ENCODE measurements at places on chromosomes 12 and 14.

DNA sequence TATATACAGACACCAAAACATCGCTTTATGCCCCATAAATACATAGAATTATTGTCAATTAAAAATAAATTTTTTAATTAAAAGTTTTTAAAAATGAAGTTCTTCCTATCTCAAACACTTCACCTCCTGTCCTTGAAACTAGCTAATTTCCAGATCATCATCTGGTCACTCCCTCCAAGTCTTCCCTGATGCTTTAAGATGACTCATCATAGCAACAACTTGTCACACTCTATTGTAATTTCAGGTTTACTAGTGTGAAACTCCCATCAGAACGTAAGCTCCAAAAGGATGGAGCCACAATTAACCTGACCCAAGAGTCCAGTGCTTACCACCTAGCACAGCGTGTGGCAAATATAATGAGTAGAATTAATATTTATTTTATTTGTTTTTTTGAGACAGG is 16.3 kb downstream of the GXYLT1 start:
- DNase-seq: no peak

GRCh38 chr12:54991991-54992375 is 7.4 kb upstream of the TESPA1 start:
- DNase-seq: no peak

- no peak for DNase-seq
Observed at GRCh38 chr14:79483477-79484388, 727.6 kb downstream of the DIO2 start.

DNA sequence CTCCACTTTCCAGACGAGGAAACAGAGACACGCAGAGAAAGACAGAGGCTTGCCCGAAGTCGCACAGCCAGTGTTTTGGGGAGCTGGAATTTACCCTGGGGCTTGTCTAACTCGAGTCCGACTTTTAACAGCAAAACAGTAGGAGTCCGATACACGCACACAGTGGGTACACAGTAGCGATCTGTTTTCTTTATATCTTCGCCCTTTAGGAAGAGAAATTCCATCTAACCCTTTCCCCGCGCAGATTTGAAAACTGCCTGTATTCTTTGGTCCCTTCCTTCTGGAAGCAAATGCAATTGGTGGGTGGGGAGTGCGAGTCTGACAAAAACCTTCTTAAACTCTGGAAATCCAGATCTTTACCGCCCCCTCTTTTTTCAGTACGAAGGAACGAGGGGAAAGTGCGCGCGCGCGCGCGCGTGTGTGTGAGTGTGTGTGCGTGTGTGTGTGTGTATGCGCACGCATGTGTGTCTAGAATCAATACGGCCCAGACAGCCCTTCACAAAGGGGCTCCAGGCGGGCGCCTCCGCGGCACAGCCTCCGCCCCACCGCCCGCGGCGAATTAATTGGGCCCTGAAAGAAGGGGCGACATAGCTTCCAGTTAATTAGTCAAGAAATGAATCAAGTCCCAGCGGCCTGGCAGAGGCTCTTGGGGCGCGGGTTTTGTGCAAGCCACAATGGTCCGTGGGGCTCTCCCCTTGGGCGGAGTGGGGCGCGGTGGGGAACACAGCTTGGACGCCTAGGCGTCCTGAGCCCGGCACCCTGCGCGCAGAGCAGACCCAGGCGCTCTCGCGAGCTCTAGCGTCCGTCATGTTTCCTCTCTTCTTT is 14.0 kb upstream of the TBX3 start:
- DNase-seq: no peak

DNA sequence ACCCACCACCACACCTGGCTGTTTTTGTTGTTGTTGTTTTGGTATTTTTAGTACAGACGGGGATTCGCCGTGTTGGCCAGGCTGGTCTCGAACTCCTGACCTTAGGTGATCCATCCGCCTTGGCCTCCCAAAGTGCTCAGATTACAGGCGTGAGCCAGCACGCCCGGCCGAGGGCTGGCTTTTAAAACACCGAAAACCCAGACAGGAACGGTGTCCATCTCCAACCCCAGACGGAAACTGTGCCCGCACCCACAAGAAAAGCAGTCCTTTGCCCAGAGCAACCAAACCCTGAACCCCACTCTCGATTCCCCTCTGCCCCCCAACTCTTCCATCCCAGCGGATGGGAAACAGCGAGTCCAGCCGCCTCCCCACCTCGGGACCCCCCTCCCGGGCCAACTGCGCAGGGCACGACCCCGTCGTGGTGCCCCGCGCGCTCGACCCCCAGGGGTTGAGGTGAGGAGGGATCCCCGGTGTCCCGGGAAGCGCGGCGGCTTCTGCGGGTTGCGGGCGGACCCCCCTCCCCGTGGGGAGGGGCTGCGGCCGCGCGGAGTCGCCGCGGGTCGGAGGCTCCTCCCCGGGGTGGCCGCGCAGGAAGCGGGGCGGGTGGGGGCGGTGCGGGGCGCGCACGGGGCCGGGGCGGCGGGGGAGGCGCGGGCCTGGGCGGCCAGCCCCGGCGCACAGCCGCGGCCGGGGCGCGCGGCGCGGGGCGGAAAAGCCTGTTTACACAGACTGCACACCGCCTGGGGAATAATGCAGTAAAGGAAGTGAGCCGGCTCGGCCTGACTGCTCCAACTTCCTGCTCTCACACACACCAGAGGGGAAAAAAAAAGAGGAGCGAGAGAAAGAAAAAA is at the start of gene ELK3:
Gene ELK3, plus strand, starts transcription at position 651 of the 851 bp plus-strand sequence.
- DNase-seq: no peak

GRCh38 chr12:27462151-27462694 is 15.7 kb downstream of the SMCO2 start:
- no peak for DNase-seq

Measured in stimulated activated CD8-positive, alpha-beta memory T cell treated with anti-CD3 and anti-CD28 coated beads, Interleukin-2, amount 100 ng/mL, for 1 hour (primary cell).